ENCODE measurements at places on chromosomes 16 and 17.
A peak's percentile ranks its signal among the peaks of the same experiment; 100 is the strongest.

- peaks cover 4% of the 10 kb centered on the region for H3K36me3 ChIP-seq
- DNase-seq = no peak
Observed at GRCh38 chr16:75282466-75283281, 31.2 kb upstream of the BCAR1 start.

DNA sequence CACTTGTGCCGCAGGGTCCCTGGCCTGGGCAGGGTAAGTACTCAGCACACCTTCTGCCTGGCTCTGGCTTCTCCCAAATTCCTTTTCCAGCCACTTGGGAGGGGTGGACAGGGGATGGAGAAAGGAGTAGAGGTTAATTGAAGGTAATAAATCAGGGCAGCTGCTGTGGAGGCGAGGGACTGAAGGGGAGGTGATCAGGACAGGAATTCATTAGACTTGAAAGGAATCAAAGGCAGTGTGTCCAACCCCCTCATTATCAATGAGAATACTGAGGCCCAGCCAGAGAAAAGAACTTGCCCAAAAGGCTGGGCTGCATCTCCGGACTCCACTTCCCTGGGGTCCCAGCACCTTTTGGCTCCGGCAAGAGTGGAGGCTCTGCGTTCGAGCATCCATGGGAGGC, 2.4 kb downstream of the SOST start:
- H3K27me3 ChIP-seq = peaks cover 83% of the 10 kb centered on the region
- no peaks in the 10 kb centered on the region for H3K36me3 ChIP-seq
- H3K27ac ChIP-seq = no peak overlapping the region
- no peak overlapping the region for H3K4me3 ChIP-seq
- no peak for DNase-seq

- no peaks in the 10 kb centered on the region for H3K36me3 ChIP-seq
- H3K4me1 ChIP-seq = no peaks in the 10 kb centered on the region
- no peak for DNase-seq
- no peaks in the 10 kb centered on the region for H3K27me3 ChIP-seq
Observed at GRCh38 chr17:73815474-73815873, 171.2 kb upstream of the SDK2 start.

- H3K27ac ChIP-seq = no peak overlapping the region
- no peaks in the 10 kb centered on the region for H3K27me3 ChIP-seq
- H3K4me3 ChIP-seq = no peak overlapping the region
- H3K36me3 ChIP-seq = peaks cover 29% of the 10 kb centered on the region
- peaks cover 2% of the 10 kb centered on the region for H3K4me1 ChIP-seq
Observed at GRCh38 chr16:89759746-89760340, 38.5 kb downstream of the ZNF276 start.

GRCh38 chr16:67857547-67858233, 10.2 kb upstream of the CENPT start:
- peak; percentile 99 for DNase-seq
- no peaks in the 10 kb centered on the region for H3K27me3 ChIP-seq
- no peak overlapping the region for H3K27ac ChIP-seq
- peaks cover 32% of the 10 kb centered on the region for H3K4me1 ChIP-seq
- H3K36me3 ChIP-seq = peaks cover 48% of the 10 kb centered on the region
- no peak overlapping the region for H3K4me3 ChIP-seq

- peaks cover 2% of the 10 kb centered on the region for H3K4me1 ChIP-seq
- no peak overlapping the region for H3K27ac ChIP-seq
Observed at GRCh38 chr16:77236063-77236511, 36.9 kb downstream of the SYCE1L start.

GRCh38 chr16:13377143-13377542, 475.7 kb downstream of the SHISA9 start:
- H3K4me1 ChIP-seq = peaks cover 2% of the 10 kb centered on the region
- H3K27ac ChIP-seq = no peak overlapping the region
- H3K36me3 ChIP-seq = no peaks in the 10 kb centered on the region

- H3K4me1 ChIP-seq = peaks cover 37% of the 10 kb centered on the region
- H3K36me3 ChIP-seq = no peaks in the 10 kb centered on the region
- no peaks in the 10 kb centered on the region for H3K27me3 ChIP-seq
Observed at GRCh38 chr16:85370881-85371651, 242.1 kb upstream of the GSE1 start.

DNA sequence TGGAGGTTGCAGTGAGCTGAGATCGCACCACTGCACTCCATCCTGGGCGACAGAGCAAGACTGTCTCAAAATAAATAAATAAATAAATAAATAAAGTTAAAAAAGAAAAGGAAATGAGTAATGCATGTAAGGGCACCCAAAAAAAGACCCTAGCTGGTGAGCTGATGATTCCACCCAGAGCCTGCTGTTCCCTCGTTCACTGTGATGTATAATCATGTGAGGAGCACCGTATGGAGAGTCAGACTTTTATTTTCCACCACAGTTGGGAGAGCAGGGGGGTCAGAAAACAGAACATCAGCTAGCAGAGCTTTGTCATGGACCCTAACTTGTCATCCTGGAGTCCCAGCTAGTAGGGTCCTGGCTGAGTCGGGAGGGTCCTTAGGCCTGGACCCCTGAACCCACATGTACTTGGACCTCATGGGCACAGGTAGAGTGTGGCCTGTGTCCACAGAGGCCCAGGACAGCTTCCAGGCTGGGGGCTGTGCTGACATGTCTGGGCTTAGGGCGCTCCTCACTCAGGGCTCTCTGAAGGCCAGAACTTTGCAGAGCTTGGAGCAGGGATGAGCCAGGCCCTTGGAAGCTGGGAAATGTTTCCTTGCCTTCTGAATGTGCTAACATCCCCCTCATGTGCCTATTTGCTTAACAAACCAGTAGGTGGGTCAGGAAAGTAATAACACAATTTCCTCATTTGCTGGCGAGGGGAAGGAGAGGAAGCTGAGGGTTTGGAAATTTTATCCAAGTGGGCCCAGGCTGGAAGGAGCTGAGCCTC, 18.8 kb upstream of the LASP1NB start:
- H3K27ac ChIP-seq = peak overlapping the region; percentile 1
- no peaks in the 10 kb centered on the region for H3K27me3 ChIP-seq
- H3K4me3 ChIP-seq = no peak overlapping the region

DNA sequence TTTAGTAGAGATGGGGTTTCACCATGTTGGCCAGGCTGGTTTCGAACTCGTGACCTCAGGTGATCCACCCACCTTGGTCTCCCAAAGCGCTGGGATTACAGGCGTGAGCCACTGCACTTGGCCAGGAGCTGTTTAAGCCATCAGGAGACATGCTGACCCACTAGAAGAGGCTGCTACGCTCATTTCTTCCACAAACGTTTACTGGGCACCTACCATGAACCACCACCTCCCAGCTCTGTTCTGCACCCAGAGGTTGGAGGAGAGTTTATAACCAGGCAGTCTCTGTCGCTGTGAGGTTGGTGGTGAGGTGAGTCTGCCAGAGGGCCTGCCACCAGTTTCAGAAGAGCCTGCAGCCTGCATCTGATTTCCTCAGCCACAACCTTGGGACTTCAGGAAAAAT, 51.8 kb downstream of the SF3B3 start:
- H3K4me3 ChIP-seq = no peak overlapping the region
- H3K36me3 ChIP-seq = peaks cover 42% of the 10 kb centered on the region
- H3K27ac ChIP-seq = peak overlapping the region; percentile 45
- H3K27me3 ChIP-seq = no peaks in the 10 kb centered on the region
- no peak for DNase-seq
- peaks cover 28% of the 10 kb centered on the region for H3K4me1 ChIP-seq

DNA sequence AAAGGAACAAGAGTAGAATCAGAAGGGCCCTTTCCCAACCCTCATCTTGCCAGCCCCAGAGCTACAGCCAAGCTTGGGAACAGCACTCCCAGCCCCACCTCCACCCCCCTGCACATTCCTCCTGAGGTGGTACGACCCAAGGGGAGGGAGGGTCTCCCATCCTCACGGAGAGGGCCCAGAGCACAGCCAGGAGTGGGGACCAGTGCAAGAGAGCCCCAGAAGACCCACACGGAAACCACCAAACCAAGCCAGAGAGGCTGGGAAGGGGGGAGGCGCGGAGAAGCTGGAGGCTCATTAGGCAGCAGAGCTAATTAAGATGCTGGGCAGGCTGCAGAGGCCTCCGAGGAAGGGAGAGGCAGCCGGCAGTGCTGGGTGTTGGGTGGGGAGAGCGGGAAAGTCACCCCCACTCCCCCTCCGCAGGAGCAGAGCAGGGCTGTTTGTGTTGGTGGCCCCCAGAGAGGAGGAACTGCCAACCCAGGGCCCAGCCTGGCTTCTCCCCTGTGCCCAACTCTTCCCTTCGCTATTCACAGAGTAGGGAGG, 2.4 kb downstream of the CACNB1 start:
- H3K4me3 ChIP-seq = peak overlapping the region; percentile 84
- H3K4me1 ChIP-seq = peaks cover 23% of the 10 kb centered on the region
- DNase-seq = no peak
- no peaks in the 10 kb centered on the region for H3K27me3 ChIP-seq
- no peak overlapping the region for H3K27ac ChIP-seq

DNA sequence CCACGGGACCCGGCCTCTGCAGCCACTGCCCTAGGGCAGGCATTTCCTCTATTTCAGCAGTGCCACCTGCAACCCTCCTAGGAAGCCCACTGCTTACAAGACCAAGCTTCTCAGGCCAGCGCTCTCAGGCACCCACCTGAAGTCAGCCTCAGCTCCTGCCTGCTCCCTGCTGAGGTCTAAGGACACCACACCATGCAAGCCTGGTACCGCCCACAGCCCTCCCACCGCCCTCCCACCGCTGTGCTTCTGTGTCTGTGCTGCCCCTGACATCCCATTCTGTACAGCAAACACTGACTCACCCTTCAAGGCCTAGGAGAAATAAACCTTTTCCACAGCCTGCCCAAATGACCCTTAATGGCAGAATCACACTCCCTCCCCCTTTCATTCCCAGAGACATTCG, 6.3 kb downstream of the CLUH start:
- no peak overlapping the region for H3K4me3 ChIP-seq
- H3K36me3 ChIP-seq = peaks cover 38% of the 10 kb centered on the region
- H3K27ac ChIP-seq = no peak overlapping the region
- no peaks in the 10 kb centered on the region for H3K27me3 ChIP-seq

- H3K27ac ChIP-seq = no peak overlapping the region
- H3K36me3 ChIP-seq = no peaks in the 10 kb centered on the region
Observed at GRCh38 chr17:16878606-16879005, 93.3 kb downstream of the TNFRSF13B start.

DNA sequence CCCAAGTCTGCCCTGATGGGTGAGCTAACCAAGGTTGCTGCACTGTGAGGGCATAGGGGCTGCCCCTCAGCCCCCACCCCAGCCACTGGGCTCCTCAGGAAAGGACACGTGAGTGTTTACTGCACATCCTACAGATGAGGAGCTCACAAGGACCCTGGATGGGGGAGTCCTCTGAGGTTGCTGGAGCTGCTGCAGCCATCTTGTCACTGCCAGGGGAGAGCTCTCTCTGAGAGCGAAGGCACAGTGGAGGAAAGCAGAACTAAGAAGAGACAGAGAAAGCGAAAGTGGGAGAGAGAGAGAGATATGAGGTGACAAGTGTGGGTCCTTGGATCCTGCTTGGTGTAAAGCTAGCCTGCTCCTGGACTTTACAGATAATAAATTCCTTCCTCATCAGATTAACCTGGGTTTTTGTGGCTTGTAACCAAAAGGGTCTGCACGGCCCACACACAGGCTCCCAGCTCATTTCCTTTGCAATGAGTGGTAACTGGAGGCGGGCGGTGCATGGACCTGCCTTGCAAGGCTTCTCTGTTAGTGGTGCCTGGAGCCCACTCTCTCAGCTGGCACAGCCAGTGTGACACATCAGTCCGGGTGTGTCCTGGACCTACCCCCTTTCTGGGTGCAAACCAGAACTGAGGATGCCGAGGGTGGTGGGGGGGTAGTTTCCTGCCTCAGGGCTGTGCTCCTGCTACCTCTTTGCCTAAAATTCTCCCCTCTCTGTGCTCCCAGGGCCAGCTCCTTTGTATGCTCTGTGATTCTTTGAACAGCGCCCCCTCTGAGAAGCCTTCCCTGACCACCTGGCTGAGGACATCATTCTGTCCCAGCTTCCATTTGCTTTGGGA, 14.2 kb downstream of the SNX20 start:
- peaks cover 2% of the 10 kb centered on the region for H3K4me1 ChIP-seq
- no peaks in the 10 kb centered on the region for H3K27me3 ChIP-seq

- peaks cover 56% of the 10 kb centered on the region for H3K4me1 ChIP-seq
- H3K36me3 ChIP-seq = no peaks in the 10 kb centered on the region
- H3K4me3 ChIP-seq = peak overlapping the region; percentile 56
- H3K27ac ChIP-seq = peak overlapping the region; percentile 81
Observed at GRCh38 chr17:50272711-50273653, 1.3 kb upstream of the TMEM92 start.

GRCh38 chr17:62648251-62648955, 20.9 kb downstream of the MRC2 start:
- H3K27ac ChIP-seq = no peak overlapping the region
- DNase-seq = no peak
- peaks cover 19% of the 10 kb centered on the region for H3K36me3 ChIP-seq
- peaks cover 22% of the 10 kb centered on the region for H3K4me1 ChIP-seq
- no peaks in the 10 kb centered on the region for H3K27me3 ChIP-seq
- H3K4me3 ChIP-seq = peak overlapping the region; percentile 53

DNA sequence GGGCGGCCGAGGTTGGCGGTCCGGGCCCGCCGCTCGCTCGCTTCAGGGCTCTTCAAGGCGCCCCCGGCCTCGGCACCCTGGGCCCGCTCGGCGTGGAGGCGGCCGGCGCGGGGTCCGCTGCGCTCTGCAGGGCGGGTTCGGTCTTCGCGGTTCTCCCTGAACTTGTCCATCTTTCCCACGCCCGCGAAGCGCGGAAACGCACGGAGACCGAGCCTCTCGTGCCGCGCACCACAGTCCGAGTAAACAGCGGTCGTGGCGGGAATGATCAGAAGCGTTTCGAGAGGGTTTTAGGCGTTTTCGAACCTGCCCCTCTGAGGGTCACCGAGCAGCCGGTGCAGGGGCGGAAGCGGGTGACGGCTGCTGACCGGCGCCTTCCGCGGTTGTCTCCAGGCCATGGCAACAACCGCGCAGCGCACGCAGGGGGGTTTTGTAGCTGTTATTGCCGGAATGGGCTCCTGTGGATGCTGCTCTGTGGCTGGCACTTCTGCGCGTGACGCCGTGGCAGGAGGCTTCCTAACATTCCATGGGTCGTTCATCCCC, 414 bp downstream of the NARF start:
- peak overlapping the region; percentile 78 for H3K4me3 ChIP-seq
- H3K4me1 ChIP-seq = peaks cover 12% of the 10 kb centered on the region

DNA sequence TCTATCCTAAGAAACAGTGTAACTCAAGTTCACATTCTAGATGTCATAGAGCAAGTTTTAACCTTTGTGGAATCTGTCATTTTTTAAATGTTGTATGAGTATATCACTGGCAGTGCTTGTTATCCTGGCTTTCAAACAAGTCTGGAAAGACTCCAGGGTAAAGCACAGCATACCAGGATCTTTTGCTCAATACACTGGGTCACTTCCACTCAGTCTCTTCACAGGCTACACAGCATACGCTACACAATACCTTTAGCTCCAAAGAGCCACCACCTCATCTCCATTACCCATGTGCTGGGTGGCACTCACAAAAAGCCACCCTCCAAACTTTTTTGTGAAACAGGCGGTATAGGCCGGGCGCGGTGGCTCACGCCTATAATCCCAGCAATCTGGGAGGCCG, 69.5 kb downstream of the PARN start:
- H3K4me3 ChIP-seq = no peak overlapping the region
- no peak overlapping the region for H3K27ac ChIP-seq
- peaks cover 14% of the 10 kb centered on the region for H3K36me3 ChIP-seq
- DNase-seq = no peak
